ENCODE measurements at places on chromosomes 16 and 17. TPM values are rescaled to one million over a fixed set of nuclear protein-coding genes. Genes with fewer than 3 reads are reported as not detected.
A peak's percentile ranks its signal among the peaks of the same experiment; 100 is the strongest.

- DNase-seq: no peak
Measured at GRCh38 chr17:46199379-46199778, 6.2 kb upstream of the KANSL1 start.

GRCh38 chr17:63718988-63719387 lies 19.1 kb upstream of the LIMD2 start:
- no peak for DNase-seq

DNA sequence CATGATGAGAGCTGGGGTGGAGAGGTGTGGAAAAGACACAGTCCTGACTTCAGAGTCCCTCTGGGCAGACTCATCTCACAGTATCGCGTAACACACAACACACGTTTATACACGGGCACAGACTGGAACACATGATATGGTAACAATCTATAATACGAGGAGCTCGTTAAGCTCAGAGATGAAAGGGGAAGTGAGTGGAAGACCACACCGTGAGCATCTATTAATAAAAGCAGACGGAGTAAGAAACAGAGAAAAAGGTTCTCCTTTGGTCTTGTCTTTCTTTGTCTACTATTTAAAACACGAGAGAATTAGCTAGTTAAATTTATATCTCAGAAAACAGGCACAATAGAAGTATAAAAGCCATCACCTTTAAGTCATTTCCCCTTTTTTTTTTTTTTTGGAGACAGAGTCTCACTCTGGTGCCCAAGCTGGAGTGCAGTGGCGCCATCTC lies 13.5 kb downstream of the ANKRD11 start:
- no peak for DNase-seq

DNA sequence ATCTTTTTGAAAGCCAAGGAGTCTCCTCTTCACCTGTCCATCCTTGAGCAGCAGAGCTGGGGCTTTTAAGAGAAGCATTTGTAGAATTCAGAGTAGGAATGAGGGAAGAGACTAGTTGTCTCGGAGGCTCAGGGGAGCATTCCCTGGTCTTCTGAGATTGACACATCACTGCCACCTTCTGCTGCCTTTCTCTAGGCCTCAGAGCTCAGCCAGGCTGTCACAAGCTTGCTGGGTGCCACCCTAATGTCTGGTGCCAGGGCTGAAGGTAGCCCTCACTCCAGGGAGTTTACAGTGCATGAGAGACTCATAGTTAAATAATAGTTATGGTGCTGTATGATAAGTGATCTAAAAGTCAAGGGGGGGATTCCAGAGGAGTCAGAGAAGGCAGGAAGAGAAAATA lies 39.7 kb downstream of the B9D1 start:
- no peak for DNase-seq

- peak; percentile 93 for DNase-seq
Measured at GRCh38 chr16:55494994-55495421, 13.9 kb upstream of the LPCAT2 start.

- DNase-seq: no peak
Measured at GRCh38 chr16:54180421-54181359, 105.9 kb downstream of the IRX3 start.

- no peak for DNase-seq
Measured at GRCh38 chr16:57916735-57917438, 54.0 kb downstream of the CNGB1 start.

- peak; percentile 91 for DNase-seq
Measured at GRCh38 chr17:47275245-47275984, 21.8 kb downstream of the ITGB3 start.

- DNase-seq: peak; percentile 66
Measured at GRCh38 chr17:50348522-50349242, 2.8 kb downstream of the XYLT2 start.

- DNase-seq: peak; percentile 15
Measured at GRCh38 chr17:64777415-64778239, 115.5 kb upstream of the SMURF2 start.

- DNase-seq: no peak
Measured at GRCh38 chr17:11356371-11356770, 115.4 kb downstream of the SHISA6 start.

- no peak for DNase-seq
Measured at GRCh38 chr16:27753563-27753962, 203.6 kb downstream of the KATNIP start.

- no peak for DNase-seq
Measured at GRCh38 chr16:63426275-63426870, 1390.1 kb upstream of the CDH8 start.

DNA sequence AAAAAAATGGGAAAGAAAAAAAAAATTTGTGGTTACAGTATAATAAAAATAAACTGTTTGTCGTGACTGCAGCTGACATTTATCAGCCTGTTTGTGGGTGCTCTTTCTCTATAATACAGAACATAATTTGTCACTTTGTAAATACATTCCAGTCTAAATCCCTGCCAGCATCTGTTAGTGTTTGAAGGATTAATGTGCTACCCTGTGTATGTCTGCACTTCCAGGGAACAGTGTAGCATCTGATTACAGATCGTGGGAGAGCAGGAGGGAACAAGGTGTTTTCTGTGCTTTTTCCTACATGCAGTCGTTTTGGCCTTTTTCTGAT lies 265.1 kb downstream of the WWOX start:
- DNase-seq: no peak

- DNase-seq: no peak
Measured at GRCh38 chr16:582614-583331, 7.1 kb upstream of the RAB40C start.

- no peak for DNase-seq
Measured at GRCh38 chr17:81195941-81196495, 26.7 kb downstream of the CEP131 start.

The G6PC1 gene
- not detected for total RNA-seq

The DCAKD gene
- total RNA-seq: 45.8 TPM

The FOXJ1 gene
- not detected for total RNA-seq

The IFI35 gene
- 27.7 TPM for total RNA-seq

The RRAD gene
- 0.22 TPM for total RNA-seq

The KRT24 gene
- total RNA-seq: not detected

The CDC6 gene
- total RNA-seq: 12.4 TPM

The CDC42EP4 gene
- 30.6 TPM for total RNA-seq

The PRAC1 gene
- total RNA-seq: not detected

The ERCC4 gene
- 7.5 TPM for total RNA-seq
